ENCODE measurements at places on chromosomes 3 and 15. TPM values are rescaled to one million over a fixed set of nuclear protein-coding genes. Genes with fewer than 3 reads are reported as not detected.

HACD2 gene
- 38.6 TPM for total RNA-seq

SLC2A2 gene
- total RNA-seq, result not detected

CADM2 gene
- 0.56 TPM for total RNA-seq

ITGA11 gene
- 2.9 TPM for total RNA-seq

SEMA6D gene
- 0.40 TPM for total RNA-seq

RBP2 gene
- total RNA-seq, result not detected

C2CD4A gene
- total RNA-seq, result 1.8 TPM

EIF1B gene
- total RNA-seq, result 7.4 TPM

CTDSPL gene
- total RNA-seq, result 55.1 TPM

CFAP20DC gene
- 11.1 TPM for total RNA-seq

TNFSF10 gene
- total RNA-seq, result 128 TPM
